Fibroblast of the aortic adventitia (primary cell): ENCODE measurements at places on chromosomes 3 and 15. TPM values are rescaled to one million over a fixed set of nuclear protein-coding genes. Genes with fewer than 3 reads are reported as not detected.
A peak's percentile ranks its signal among the peaks of the same experiment; 100 is the strongest.

C3orf20 gene
- not detected in 2 replicates for total RNA-seq

TNFAIP8L3 gene
- 10.3 and 22.4 TPM in 2 replicates for total RNA-seq

LZTFL1 gene
- 11.4 and 24.1 TPM in 2 replicates for total RNA-seq

SEMA6D gene
- 3.9 and 17.7 TPM in 2 replicates for total RNA-seq

DNA sequence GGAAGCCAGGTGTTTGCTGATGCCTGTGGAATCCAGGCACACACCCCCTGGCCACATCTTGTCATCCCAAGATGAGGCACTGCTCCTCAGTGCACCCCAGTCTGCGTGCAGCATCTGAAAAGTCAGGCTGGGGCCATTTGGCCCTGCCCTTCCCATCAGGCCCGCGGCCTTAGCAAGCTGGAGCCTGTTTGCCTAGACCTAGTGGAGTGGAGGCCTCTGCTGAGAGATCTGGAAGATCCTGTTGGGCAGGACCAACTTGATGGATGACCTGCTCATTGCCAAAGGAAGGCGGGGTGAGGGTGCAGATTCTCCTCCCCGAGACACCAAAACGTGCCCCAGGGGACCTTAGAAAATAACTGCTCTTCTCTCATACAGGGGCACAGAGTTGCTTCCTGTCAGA is 220.2 kb downstream of the SHQ1 start:
- DNase-seq: no peak

GRCh38 chr3:160778480-160778879 is 22.4 kb downstream of the PPM1L start:
- DNase-seq: no peak

- DNase-seq: no peak
These were observed 111.1 kb downstream of the MAGI1 start for GRCh38 chr3:65927576-65927975.

DNA sequence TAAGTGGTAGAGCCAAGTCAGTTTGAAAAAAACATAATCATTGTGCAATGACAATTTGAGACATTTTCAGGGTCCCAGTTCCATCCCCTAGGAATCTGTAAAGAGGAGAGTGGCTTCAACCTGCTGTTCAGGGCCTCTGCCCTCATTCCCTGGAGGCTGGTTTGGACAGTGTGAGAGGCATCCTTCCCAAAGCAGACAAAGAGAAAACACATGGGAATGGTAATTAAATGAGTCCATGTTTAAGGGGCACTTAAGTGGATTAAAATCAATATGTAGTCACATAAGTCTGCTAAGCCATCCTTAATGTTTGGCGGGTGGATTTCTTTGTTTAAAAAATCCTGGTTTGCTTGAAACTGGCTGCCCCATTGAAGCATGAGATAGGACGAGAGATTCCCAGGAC is 146.3 kb upstream of the CTDSPL start:
- no peak for DNase-seq

DNA sequence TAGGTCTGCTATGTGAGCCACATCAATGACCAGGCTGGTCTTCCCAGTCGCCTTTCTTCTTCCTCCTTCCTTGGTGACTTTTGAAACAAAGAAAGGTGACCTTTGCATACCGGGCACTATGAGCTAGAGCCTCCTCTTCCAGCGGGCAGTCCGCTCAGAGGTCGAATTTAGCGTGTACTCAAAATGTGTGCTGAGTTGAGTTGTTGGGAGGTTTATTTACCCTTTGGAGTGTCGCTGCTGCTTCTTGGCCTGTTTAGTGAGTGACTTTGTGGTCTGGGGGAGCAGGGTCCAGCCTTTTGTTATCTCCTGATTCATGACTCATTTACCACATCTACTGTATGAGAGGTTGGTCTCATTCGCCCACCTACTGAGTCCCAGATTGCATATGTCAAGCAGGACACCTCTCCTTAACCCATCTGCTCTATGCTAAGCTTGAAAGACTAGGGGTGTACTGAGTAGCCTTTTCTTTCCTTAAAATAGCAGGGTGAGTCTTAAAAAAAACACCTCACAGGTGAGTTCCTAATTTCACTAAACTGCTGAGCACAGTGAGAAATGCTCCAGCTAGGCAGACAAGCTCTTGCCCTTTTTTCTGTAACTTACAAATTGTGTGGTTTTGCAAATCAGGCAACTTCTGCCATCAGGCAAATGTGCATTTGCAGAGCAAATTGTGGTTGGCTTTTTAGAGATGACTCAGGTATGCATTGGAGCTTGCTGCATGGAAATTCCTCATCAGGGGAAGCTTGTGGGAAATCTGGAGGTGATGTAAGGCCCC is 3.2 kb upstream of the SIAH2 start:
- peak; percentile 38 for DNase-seq
